ENCODE measurements at places on chromosomes 5 and 9. TPM values are rescaled to one million over a fixed set of nuclear protein-coding genes. Genes with fewer than 3 reads are reported as not detected.

The PCDHGA8 gene
- 0.43 TPM for polyA plus RNA-seq

The TAF11L9 gene
- polyA plus RNA-seq, result not detected

The TTC23L gene
- 0.35 TPM for polyA plus RNA-seq

DNA sequence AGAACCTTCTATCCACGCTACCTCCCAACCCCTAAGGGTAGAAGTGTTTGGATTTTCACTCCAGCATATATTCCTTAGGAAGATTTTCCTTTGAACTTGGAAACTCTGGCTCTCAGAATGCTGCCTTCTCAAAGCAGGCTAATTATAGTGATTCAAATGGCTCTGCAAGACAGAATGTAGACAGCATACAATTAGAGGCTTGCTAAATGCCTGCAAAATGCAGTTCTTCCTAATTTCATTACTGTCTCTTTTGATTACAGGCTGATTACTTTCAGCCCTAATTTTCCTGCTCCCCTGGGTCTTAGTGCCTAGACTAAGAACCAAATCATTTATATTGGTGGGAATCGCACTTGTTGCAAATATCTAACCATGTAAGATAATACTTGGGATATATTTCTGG, 50.8 kb downstream of the ANKDD1B start:
- no peaks in the 10 kb centered on the region for H3K4me1 ChIP-seq
- DNase-seq, result no peak
- no peaks in the 10 kb centered on the region for H3K27me3 ChIP-seq
- H3K4me3 ChIP-seq, result no peak overlapping the region
- no peaks in the 10 kb centered on the region for H3K36me3 ChIP-seq
- H3K27ac ChIP-seq, result no peak overlapping the region

DNA sequence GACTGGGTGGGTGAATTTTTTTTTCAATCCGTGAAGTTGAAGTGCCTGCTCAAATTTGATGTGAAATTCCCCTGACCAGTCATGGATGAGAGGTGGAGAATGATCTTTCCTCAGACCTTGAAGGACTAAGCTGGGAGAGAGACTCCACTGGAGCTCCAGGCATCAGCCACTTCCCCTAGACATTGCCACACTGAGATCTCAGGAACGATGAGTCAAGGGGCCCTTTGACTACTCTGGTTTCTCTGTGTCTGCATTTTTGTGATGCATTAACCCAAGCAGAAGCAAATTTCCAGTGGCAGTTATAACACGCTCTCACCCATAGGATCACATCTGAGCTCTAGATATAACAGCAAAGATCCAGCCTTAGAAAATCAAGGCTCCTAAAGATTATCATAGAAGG, 171.2 kb upstream of the KIF2A start:
- H3K4me1 ChIP-seq, result no peaks in the 10 kb centered on the region
- no peak overlapping the region for H3K4me3 ChIP-seq
- no peaks in the 10 kb centered on the region for H3K36me3 ChIP-seq
- H3K27me3 ChIP-seq, result peaks cover 2% of the 10 kb centered on the region
- no peak for DNase-seq

- peaks cover 27% of the 10 kb centered on the region for H3K4me1 ChIP-seq
- DNase-seq, result peak; percentile 39
- no peak overlapping the region for H3K4me3 ChIP-seq
Observed at GRCh38 chr9:73118286-73118685, 33.4 kb upstream of the ANXA1 start.

DNA sequence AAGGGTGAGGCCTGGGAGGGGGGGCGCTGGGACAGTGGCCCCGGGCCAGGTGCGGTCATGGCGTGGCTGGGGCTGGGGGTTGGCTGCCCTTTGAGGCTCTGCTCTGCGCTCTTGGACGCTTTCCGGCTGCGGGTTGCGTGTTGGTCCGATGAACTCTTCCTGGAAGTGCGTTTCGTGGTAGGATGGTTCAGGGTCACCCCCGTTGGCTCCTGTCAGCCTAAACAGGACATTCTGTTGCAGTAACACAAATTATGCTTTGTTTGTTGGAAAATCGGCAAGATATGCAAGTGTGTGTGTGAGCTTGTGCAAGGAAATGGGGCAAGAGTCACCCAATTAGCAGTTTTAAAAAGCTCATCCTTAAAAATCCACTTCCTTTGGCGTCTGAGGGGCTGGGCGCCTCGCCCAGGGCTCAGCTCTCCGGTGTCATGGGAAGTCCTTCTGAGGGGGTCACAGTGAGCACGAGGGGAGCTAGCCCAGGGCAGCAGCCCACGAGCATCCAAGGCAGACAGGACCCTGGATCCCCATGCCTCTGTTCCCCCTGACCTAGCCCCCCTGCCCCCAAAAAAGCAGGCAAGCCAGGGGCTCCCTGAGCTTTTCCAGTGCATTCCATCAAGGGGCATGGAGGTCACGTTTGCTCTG, 22.2 kb upstream of the RNU6ATAC start:
- no peaks in the 10 kb centered on the region for H3K4me1 ChIP-seq
- no peak for DNase-seq
- H3K36me3 ChIP-seq, result no peaks in the 10 kb centered on the region
- peaks cover 8% of the 10 kb centered on the region for H3K27me3 ChIP-seq

DNA sequence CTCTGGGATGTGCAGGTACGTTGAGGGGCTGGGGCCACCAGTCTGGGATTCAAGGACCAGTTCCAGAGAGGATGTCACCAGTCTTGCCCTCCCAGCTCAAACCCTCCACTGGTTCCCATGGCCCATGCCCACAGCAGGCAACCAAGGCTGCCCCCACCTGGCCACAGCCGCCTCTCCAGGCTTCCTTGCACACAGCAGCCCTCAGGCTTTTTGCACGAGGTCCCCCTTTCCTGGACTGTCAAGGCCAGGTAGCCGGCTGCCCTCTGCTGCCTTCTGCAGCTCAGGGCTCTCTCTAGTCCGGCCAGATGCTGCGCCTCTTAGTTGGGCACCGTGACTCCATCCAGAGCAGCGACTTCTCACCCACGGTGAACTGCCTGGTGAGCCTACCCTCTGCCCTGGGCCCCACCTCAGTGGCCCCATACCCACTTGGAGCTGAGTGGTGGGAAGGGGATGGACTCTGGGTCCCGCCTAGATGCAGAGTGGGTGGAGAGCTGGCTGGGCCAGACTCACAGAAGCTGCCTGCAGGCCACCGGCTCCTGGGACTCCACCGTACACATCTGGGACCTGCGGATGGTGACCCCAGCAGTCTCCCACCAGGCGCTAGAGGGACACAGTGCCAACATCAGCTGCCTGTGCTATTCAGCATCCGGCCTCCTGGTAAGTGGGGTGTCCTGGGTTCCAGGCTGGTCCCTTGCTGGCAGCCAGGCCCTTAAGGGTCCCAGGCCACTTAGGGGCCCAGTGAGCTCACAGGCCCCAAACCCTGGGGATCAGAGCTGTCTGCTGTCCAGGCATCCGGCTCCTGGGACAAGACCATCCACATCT, 2.9 kb downstream of the WDR38 start:
- H3K27ac ChIP-seq, result no peak overlapping the region
- peaks cover 18% of the 10 kb centered on the region for H3K4me1 ChIP-seq
- H3K36me3 ChIP-seq, result peaks cover 39% of the 10 kb centered on the region
- no peaks in the 10 kb centered on the region for H3K27me3 ChIP-seq
- H3K4me3 ChIP-seq, result no peak overlapping the region
- no peak for DNase-seq

- DNase-seq, result no peak
- no peaks in the 10 kb centered on the region for H3K4me1 ChIP-seq
Observed at GRCh38 chr5:56501781-56502557, 268.8 kb upstream of the ANKRD55 start.

Measured in endothelial cell of umbilical vein (primary cell).